ENCODE measurements at places on chromosomes 13 and 19. TPM values are rescaled to one million over a fixed set of nuclear protein-coding genes. Genes with fewer than 3 reads are reported as not detected.

DNA sequence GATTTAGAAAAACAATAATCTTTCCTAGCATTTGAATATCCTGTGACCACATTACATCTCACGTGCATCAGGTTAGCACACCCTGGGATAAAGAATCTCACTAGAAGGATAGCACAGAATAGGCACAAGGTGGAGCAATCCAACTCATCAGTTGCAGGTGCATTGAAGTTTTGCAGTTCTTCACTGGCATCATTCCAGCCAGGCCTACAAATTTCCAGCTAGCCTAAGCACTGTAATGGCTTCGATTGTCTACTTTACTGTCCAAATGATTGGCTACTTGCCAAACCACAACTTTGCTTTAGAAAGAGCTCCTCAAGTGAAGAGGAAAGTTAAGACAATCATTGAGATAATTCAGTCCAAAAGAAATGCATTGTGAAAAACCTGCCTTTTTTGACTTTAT, 89.5 kb downstream of the SPRY2 start:
- H3K27me3 ChIP-seq = no peaks in the 10 kb centered on the region
- no peak overlapping the region for H3K27ac ChIP-seq
- H3K36me3 ChIP-seq = no peaks in the 10 kb centered on the region
- peak; percentile 48 for DNase-seq
- no peak overlapping the region for H3K4me3 ChIP-seq

GRCh38 chr19:47757617-47758442, 12.5 kb downstream of the NOP53 start:
- no peak overlapping the region for H3K27ac ChIP-seq
- DNase-seq = no peak
- H3K36me3 ChIP-seq = peaks cover 64% of the 10 kb centered on the region
- no peaks in the 10 kb centered on the region for H3K4me1 ChIP-seq
- H3K4me3 ChIP-seq = no peak overlapping the region

DNA sequence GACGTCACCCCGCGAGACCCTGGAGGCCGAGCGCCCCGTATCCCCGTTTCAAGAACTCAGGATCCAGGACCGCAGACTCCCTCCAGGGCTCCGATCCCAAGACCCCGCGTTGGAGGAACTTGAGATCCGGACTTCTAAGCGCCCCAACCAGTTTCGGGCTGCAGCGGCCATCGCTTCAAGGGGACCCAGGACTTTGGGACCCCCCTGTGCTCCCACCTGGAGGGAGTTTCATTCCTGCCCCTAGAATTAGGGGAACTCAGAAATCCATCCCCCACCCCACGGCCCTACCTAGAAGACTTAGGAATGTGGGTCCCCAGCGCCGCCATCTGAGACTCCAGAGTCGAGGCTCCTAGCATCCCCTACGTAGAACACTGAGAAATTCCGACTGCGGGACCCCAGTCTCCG, 400 bp downstream of the PLEKHG2 start:
- H3K4me1 ChIP-seq = peaks cover 48% of the 10 kb centered on the region
- H3K36me3 ChIP-seq = peaks cover 55% of the 10 kb centered on the region
- no peak for DNase-seq
- peak overlapping the region; percentile 80 for H3K27ac ChIP-seq
- no peaks in the 10 kb centered on the region for H3K27me3 ChIP-seq

GRCh38 chr13:45353895-45354294, 12.9 kb upstream of the TPT1 start:
- H3K27ac ChIP-seq = no peak overlapping the region
- H3K27me3 ChIP-seq = no peaks in the 10 kb centered on the region
- H3K4me3 ChIP-seq = no peak overlapping the region
- H3K4me1 ChIP-seq = peaks cover 8% of the 10 kb centered on the region
- H3K36me3 ChIP-seq = peaks cover 30% of the 10 kb centered on the region
- no peak for DNase-seq

DNA sequence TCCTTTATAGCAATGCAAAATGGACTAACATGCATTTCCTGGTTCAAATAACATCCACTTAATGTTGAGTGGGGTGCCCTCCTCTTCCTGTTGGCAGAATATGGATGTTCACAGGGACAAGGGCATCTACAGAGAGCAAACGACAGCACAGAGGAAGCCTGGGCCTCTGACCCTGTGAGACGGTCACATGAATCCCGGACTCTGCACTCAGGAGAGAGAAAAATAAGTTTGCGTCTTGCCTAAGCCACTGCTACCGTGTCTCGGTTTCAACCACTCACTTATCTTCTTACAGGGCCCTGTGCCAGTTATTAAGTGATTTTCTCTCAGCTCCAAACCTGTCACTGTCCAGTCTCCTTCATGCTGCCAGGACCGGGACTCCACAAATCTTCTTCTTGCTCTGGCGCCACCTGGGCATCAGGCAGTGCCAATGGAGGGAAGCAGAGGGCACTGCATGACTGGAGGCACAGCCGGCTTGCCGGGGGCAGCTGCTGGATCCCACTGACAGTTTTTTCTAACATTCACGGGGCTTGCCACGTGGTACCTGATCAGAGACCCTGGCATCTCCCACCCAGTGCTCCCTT, 11.8 kb downstream of the LIG1 start:
- no peak overlapping the region for H3K4me3 ChIP-seq
- no peak overlapping the region for H3K27ac ChIP-seq
- no peaks in the 10 kb centered on the region for H3K27me3 ChIP-seq
- no peak for DNase-seq
- H3K36me3 ChIP-seq = peaks cover 54% of the 10 kb centered on the region
- H3K4me1 ChIP-seq = no peaks in the 10 kb centered on the region

DNA sequence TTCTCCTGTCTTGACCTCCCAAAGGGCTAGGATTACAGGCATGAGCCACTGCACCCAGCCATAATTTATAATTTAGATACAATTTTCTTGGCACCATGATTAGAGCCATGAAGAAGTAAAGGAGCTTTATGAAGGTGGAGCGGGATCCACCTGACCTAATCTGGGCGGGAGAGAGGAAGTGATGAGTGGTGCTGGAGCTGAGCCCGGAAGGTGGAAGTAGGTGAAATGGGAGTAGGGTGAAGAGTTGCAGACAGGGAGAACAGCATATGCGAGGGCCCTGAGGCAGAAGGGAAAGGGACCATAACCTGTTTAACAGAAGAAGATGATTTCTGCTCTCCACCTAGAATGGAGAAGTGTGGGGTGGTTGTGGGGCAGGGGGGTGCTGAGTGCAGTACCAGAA, 4.2 kb downstream of the BLOC1S3 start:
- peaks cover 10% of the 10 kb centered on the region for H3K36me3 ChIP-seq
- no peaks in the 10 kb centered on the region for H3K27me3 ChIP-seq
- no peak overlapping the region for H3K4me3 ChIP-seq
- H3K27ac ChIP-seq = no peak overlapping the region
- H3K4me1 ChIP-seq = peaks cover 9% of the 10 kb centered on the region

GRCh38 chr13:101893021-101893420, 440.5 kb downstream of the ITGBL1 start:
- H3K27ac ChIP-seq = no peak overlapping the region
- 0 out of 2 replicates have a peak, but pooled peaks cover 7% of the 10 kb centered on the region for H3K27me3 ChIP-seq
- no peak for DNase-seq
- no peaks in the 10 kb centered on the region for H3K36me3 ChIP-seq
- H3K4me1 ChIP-seq = no peaks in the 10 kb centered on the region
- no peak overlapping the region for H3K4me3 ChIP-seq

DNA sequence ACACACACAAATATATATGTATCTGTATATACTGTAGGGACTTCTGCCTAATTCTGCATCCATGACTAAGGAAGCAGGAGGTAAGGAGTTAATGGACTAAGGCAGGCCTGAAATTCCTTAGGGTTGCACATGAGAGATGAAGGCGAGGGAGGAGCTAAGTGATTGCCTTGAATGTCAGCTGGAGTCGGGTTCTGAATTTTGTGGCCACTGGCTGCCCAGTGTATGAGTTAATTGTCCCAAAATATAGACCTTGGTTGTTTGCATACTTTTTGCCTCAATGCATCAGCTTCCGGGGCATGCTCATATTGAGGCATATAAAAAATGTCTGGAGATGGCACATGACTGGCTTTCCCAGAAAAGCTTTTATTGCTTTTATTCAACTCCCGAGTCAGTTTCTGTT, 245.5 kb downstream of the TDRD3 start:
- no peak for DNase-seq
- H3K27me3 ChIP-seq = no peaks in the 10 kb centered on the region
- no peak overlapping the region for H3K27ac ChIP-seq
- H3K4me1 ChIP-seq = no peaks in the 10 kb centered on the region

GRCh38 chr13:50572129-50572528, 271.4 kb downstream of the DLEU7 start:
- H3K27ac ChIP-seq = no peak overlapping the region
- H3K4me3 ChIP-seq = no peak overlapping the region
- peaks cover 27% of the 10 kb centered on the region for H3K4me1 ChIP-seq
- no peaks in the 10 kb centered on the region for H3K27me3 ChIP-seq
- H3K36me3 ChIP-seq = no peaks in the 10 kb centered on the region

DNA sequence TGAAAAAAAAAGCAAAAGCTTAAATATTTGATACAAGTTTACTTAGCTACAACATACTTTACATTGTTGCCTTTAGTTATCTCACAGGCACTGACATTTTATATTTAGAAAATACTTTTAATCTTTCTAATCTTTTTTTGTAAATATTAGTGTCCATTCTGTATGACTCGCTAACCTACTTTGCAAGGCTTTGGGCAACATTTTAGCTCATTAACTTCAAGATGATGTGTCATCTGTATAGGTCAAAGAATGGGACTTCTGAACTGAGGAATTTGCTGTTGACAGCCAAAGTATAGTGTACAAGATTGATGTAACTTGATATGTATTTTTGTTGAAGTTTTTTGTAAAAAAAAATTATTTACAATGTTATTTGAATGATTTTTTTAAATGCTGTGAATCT, 2.7 kb upstream of the C1QTNF9 start:
- DNase-seq = peak; percentile 6
- peaks cover 3% of the 10 kb centered on the region for H3K36me3 ChIP-seq
- no peak overlapping the region for H3K4me3 ChIP-seq
- peaks cover 8% of the 10 kb centered on the region for H3K4me1 ChIP-seq

DNA sequence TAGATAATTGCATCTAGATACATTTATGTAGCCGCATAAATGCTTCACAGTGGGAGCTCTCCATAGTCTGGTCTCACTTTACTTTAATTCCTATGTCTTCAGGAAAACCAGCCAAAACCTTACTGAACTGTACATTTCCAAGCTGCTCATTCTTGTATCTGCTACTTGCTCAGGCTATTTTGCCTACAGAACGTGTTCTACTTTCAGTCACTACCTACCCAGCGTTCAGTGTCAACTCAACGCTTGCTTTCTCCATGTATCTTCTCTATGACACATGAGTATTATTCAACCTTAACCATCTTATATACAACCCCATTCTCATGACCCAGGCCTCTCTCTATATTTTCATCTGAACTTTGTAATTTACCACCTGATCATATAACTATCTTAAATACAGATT, 101.9 kb downstream of the KLF12 start:
- no peak overlapping the region for H3K4me3 ChIP-seq
- H3K27ac ChIP-seq = no peak overlapping the region
- DNase-seq = no peak
- H3K27me3 ChIP-seq = no peaks in the 10 kb centered on the region

- peaks cover 85% of the 10 kb centered on the region for H3K36me3 ChIP-seq
- H3K27me3 ChIP-seq = no peaks in the 10 kb centered on the region
- no peak for DNase-seq
- no peaks in the 10 kb centered on the region for H3K4me1 ChIP-seq
These were observed 6.9 kb upstream of the GMIP start for GRCh38 chr19:19650331-19650730.

DNA sequence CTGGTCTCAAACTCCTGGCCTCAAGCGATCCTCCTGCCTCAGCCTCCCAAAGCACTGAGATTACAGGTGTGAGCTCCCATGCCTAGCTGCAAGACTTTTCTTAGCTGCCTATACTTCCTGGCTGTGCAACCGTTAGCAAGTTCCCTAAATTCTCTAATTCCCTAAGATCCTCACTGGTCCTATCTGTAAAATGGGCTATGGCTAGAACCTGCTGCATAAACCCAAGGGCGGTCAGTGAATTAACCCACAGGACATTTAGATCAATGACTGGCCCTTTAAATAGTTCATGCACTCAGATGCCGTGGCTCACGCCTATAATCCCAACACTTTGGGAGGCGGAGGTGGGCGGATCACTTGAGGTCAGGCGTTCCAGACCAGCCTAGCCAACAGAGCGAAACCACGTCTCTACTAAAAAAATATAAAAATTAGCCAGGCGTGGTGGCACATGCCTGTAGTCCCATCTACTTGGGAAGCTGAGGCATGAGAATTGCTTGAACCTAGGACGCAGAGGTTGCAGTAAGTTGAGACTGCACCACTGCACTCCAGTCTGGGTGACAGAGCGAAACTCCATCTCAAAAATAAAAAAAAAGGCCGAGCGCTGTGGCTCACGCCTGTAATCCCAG, 4.1 kb upstream of the C19orf53 start:
- H3K4me1 ChIP-seq = peaks cover 9% of the 10 kb centered on the region
- H3K36me3 ChIP-seq = peaks cover 60% of the 10 kb centered on the region
- H3K27me3 ChIP-seq = no peaks in the 10 kb centered on the region
- no peak for DNase-seq
- no peak overlapping the region for H3K27ac ChIP-seq

DNA sequence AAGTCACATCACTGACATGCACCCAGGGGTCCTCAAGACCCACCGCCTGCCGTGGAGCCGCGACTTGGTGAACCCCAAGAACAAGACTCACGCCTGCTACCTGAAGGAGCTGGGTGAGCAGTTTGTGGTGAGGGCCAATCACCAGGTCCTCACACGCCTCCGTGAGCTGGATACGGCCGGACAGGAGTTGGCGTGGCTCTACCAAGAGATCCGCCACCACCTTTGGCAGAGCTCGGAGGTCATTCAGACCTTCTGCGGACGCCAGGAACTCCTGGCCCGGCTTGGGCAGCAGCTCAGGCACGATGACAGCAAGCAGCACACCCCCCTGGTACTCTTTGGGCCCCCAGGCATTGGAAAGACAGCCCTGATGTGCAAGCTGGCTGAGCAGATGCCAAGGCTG, 29.7 kb downstream of the NWD1 start:
- H3K4me3 ChIP-seq = no peak overlapping the region
- no peak for DNase-seq
- no peaks in the 10 kb centered on the region for H3K27me3 ChIP-seq
- H3K27ac ChIP-seq = no peak overlapping the region

DNA sequence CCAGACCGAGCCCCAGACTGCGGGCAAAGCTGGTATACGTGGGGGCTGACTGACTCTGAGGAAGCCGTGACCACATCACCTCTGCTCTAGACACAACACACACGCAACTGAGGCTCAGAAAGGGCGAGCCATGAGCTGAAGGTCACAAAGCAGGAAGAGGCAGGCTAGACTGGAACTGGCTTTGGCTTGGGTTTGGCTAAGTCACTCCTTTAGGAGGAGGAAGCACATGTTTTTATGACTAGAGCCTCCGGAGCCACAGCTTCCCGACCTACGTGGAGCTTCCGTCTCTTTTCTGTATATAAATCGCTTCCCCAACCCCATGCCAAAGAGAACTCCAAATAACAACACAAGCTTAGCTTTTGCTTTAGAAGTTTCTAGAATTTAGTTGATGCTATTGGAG, 48.0 kb downstream of the RFX2 start:
- H3K27ac ChIP-seq = no peak overlapping the region
- no peaks in the 10 kb centered on the region for H3K27me3 ChIP-seq
- no peak overlapping the region for H3K4me3 ChIP-seq
- no peaks in the 10 kb centered on the region for H3K36me3 ChIP-seq
- no peak for DNase-seq

PTGIR gene
- total RNA-seq = not detected

LAIR1 gene
- not detected for total RNA-seq

CRYL1 gene
- 13.2 TPM for total RNA-seq

CYP2A13 gene
- not detected for total RNA-seq

OR7D2 gene
- 0.03 TPM for total RNA-seq

CCNE1 gene
- total RNA-seq = 23.0 TPM

BCAM gene
- 116 TPM for total RNA-seq

RASIP1 gene
- 0.53 TPM for total RNA-seq

UGGT2 gene
- total RNA-seq = 35.5 TPM

SMIM44 gene
- not detected for total RNA-seq

SCN1B gene
- total RNA-seq = 4.0 TPM

ZNF577 gene
- 2.9 TPM for total RNA-seq
